Aorta (tissue), 5 donors: ENCODE measurements at places on chromosomes 4 and X. TPM values are rescaled to one million over a fixed set of nuclear protein-coding genes. Genes with fewer than 3 reads are reported as not detected.

The CHRNA9 gene
- not detected for total RNA-seq

GRCh38 chrX:150332023-150332422, 31.1 kb upstream of the MAMLD1 start:
- no peaks in the 10 kb centered on the region for H3K4me1 ChIP-seq
- H3K4me3 ChIP-seq, result no peak overlapping the region
- H3K36me3 ChIP-seq, result no peaks in the 10 kb centered on the region
- H3K27ac ChIP-seq, result no peak overlapping the region
- no peaks in the 10 kb centered on the region for H3K27me3 ChIP-seq
- no peak for DNase-seq

DNA sequence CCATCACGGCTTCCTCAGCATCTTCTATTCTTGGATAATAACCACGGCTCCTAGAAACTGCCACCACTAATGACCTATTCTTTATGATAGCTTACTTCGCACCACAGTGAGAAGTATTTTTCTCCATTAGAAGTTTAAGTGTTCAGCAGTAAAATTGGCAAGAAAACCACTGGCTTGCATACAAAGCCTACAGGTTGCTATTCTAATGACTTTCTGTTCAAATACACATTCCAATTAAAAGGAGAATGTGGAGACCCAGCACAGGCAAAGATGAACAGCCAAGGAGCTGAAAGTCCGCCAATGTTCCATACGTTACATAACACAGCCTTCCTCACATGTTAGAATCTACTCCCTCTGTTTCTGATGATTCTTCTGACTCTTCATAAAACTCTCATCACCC, 875.0 kb upstream of the PRKX start:
- H3K27me3 ChIP-seq, result no peaks in the 10 kb centered on the region
- H3K4me1 ChIP-seq, result no peaks in the 10 kb centered on the region
- no peak for DNase-seq
- no peak overlapping the region for H3K4me3 ChIP-seq

DNA sequence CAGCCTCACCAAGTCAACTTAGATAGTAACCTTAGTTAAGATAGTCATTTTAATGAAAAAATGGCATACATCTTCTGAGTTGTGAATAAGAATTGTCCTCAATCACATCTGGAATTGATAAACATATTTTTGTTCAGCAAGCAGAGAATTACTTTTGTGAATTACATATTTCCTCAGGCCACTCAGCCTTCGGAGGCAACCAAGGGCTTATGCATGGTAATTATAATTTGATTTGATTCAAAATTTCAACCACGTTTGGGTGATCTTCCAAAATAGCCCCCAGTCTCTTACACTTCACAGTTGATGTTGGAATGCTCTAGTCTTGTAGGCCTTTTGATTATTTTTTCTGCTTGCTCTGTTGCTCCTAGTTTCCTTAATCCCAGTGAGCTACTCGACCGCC, 63.4 kb downstream of the GALNTL6 start:
- no peaks in the 10 kb centered on the region for H3K27me3 ChIP-seq
- H3K36me3 ChIP-seq, result no peaks in the 10 kb centered on the region
- H3K4me1 ChIP-seq, result no peaks in the 10 kb centered on the region

GRCh38 chr4:158996669-158997074, 106.2 kb upstream of the RAPGEF2 start:
- no peak overlapping the region for H3K4me3 ChIP-seq
- no peaks in the 10 kb centered on the region for H3K27me3 ChIP-seq
- H3K36me3 ChIP-seq, result no peaks in the 10 kb centered on the region
- no peak for DNase-seq
- no peaks in the 10 kb centered on the region for H3K4me1 ChIP-seq

DNA sequence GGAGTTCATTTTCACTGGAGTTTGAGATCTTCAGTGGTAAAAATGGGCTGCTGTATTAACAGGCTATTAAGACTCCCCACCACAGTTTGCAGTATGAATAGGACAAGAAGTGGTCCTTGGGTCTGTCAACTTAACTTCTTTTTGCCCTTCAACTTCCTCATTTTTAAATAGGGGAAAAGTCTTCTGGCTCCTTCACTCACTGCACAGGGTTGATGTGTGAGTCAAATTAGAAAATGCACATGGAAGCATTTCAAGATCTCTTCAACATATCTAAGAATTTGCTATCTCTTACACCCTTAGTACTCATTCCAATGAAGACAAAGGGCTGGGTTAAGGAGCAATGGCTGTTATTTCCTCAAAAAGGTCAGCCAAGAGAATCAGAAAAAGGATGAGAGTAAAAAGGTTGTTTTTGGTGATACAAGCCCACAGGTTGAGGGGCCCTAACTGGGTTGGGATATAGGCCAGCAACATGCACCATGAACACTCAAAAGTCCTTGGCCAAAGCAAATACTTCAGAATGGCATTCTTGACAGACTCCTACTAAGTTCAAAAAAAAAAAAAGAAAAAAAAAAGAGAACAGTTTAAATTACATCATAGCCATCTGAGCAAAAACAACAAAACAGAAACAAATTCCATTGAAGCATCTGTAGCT, 13.4 kb downstream of the PDE5A start:
- no peak overlapping the region for H3K27ac ChIP-seq
- H3K4me1 ChIP-seq, result peaks cover 7% of the 10 kb centered on the region
- no peaks in the 10 kb centered on the region for H3K27me3 ChIP-seq
- DNase-seq, result no peak

DNA sequence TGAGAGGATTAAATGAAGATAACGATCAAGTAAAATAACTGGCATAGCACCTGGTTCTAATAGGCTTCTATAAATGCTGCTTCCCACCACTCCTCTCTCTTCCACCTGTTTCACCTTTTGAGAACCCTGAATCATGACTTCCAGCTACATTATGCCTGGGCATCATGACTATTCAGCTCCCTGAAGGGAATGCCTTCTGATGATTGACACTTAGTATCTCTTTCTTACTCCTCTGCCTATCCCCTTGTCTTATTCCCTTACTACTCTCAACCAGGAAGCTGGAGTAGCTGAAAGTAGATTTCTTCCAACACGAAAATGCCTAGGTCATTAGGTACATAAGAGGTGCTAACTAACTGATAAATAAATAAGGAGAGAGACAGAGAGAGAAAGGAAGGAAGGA, 24.7 kb upstream of the CXCL8 start:
- no peak overlapping the region for H3K4me3 ChIP-seq
- no peaks in the 10 kb centered on the region for H3K4me1 ChIP-seq
- H3K27me3 ChIP-seq, result no peaks in the 10 kb centered on the region
- H3K36me3 ChIP-seq, result no peaks in the 10 kb centered on the region
- no peak overlapping the region for H3K27ac ChIP-seq
- DNase-seq, result no peak

DNA sequence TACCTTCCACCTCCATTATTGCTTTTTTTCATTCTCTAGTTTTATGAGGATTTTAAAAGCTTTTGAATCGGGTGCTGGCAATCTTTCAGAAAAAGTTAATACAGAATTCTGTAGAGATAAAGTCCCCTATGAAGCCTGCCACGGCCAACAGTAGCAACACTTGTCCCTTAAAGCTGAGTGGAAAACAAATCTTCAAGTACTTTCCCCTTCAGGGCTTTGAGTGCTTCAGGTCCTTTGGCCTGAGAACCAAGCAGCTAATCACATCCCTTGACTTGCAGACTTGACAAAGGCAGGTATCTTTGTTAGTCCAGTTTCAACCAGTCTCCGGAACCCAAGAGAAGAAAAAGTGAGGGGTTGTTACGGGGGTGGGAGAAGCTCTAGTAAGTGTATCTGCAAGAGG, 144.4 kb downstream of the ATG4A start:
- H3K4me3 ChIP-seq, result no peak overlapping the region
- DNase-seq, result no peak
